ENCODE measurements at places on chromosomes 2 and 18.

- peak; percentile 81 for DNase-seq
These were observed 47.5 kb downstream of the ZFP36L2 start for GRCh38 chr2:43178602-43179542.

- no peak for DNase-seq
These were observed 115.1 kb downstream of the ACKR3 start for GRCh38 chr2:236684504-236685256.

DNA sequence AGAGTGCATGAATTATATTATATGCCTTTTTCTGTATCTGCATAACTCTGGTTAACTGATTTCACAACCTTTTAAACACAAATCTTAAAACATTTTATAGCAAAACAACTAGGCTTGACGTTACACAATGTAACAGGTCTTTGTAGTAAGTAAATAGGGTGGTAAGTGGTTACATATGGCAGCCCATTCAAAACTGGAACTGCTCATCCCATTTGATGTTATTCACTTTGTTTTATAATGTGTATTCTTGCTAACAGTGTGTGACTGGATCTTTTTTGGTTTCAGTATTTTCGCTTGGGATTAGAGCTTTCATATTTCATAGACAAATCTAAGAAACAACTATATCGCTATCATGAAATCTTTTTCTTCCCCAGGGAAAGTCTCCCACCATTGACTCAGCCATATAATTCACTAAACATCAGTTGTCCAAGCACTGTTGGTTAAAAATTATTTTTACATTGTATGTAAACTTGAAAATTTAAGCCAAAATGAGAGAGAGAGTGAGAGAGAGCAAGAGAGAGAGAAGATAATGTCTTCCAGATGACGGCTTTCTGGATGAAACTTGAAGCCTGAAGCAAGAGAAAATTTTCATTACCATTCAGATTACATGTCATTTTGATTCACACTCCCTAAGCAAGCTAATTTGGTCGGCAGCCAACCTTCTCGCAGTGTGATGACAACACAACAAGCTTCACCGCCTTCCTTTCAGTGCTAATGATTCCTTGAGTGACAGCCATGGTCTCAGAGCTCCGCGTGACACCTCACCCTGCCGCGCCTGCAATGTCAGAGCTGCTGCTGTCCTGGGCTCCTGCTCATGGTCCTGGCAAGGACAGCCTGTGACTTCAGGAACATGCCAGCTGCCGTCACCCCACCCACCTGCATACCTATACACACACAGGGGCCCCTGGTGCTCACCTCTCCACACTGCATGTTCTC lies 946.9 kb upstream of the SOX11 start:
- DNase-seq, result no peak

GRCh38 chr2:159046966-159047365 lies 78.5 kb downstream of the TANC1 start:
- DNase-seq, result no peak

- no peak for DNase-seq
These were observed 40.4 kb upstream of the SMAD2 start for GRCh38 chr18:47970664-47971531.

DNA sequence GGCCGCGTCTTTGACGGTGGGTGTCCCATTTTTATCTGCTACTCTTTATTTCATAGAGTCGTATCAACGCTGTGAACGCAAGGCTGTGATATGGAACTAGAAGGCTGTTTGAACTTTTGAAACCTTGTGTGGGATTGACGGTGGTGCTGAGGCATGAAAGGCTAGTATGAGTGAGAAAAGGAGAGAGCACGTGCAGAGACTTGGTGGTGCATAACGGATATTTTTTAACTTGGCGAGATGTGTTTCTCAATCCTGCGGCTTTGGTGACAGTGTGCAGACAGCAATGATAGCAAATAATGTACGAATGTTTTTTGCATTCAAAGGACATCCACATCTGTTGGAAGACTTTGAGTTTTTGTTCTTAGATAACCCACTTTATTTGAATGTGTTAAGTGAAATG lies 6.2 kb downstream of the HES6 start:
- DNase-seq, result no peak

- peak; percentile 39 for DNase-seq
These were observed 75.2 kb upstream of the C2orf15 start for GRCh38 chr2:99066075-99066958.

- DNase-seq, result no peak
These were observed 42.3 kb downstream of the RPL37A start for GRCh38 chr2:216540920-216541319.

- no peak for DNase-seq
These were observed 250.7 kb downstream of the KLHL29 start for GRCh38 chr2:23635442-23636340.

GRCh38 chr2:120267348-120267747 lies 14.7 kb downstream of the RALB start:
- no peak for DNase-seq

GRCh38 chr2:65656160-65656718 lies 223.8 kb upstream of the SPRED2 start:
- DNase-seq, result no peak

DNA sequence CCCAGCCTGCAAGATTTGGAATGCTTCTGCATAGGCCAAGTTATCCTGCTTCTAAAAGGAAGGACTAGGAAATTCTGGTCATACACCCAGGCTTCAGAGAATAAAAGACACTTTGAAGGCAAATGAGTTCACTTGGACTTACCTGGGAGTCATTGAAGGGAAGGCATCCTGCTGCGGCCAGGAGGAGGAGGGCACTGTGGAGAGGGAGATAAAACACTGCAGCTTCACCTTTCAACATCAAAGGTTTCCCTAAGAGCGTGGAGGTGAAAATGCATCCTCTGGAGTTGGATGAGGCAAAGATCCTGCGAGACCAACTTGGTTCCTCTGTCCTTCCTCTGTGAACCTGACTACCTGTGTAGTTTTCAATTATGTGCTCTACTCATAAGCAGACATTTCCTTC lies 79.5 kb upstream of the RIOK3 start:
- no peak for DNase-seq

DNA sequence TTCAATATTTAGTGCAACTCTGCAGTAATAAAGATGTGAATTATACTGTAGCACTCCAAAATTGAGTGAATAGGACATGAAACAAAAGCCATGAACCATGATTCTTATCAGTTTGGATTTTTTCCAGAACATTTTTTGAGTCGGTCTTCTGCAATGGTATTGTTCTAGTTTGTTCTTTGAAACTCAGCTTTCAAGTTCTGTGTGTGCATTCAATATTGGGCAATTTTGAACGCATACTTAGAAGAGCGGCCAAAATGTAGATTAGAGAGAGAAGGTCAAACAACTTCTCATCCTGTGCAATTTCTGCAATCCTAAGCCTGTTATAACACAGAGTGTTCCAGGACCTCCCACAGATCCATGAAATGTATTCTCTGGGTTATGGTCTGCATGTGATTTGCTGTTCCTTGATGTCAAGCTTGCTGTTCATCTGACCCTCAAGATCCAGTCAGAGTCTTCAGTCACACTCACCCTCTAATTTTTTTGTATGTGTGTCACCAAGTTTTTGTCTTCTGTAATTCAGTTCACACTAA lies 48.3 kb downstream of the TSPYL6 start:
- DNase-seq, result peak; percentile 70

- no peak for DNase-seq
These were observed 35.8 kb upstream of the GRB14 start for GRCh38 chr2:164657129-164657528.

DNA sequence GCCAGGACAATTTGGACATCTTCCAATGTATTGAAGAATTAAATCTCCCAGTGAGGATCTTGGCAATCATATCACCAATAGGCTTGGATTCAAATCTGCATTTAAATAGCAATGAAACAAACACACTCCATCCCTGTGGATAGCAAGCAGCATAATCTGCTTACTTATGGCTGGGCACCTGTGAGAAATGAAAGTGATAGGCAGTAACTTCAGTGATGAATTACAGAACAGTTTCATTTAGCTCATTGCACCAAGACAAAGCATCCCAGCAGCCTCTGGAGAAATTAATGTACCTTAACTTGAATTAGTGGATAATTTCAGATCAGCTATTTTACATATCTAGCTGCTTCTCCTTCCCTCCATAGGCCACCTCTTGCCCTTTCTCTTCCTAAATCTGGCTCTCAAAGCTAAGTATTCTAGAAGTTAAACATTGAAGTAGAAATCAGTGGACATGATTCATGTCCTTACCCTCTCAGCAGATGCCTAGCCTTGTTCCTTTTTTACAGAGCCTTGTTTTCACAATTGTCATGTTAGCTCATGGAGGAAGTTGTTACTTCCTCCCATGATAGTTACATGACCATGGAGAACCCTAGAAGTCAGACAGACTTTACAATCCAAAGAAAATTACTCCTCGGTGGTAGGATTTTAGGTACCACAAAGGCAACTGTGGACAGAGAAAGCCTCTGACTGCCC lies 88.5 kb upstream of the TACR1 start:
- no peak for DNase-seq

- no peak for DNase-seq
These were observed 10.8 kb downstream of the SNED1 start for GRCh38 chr2:241009191-241009590.

DNA sequence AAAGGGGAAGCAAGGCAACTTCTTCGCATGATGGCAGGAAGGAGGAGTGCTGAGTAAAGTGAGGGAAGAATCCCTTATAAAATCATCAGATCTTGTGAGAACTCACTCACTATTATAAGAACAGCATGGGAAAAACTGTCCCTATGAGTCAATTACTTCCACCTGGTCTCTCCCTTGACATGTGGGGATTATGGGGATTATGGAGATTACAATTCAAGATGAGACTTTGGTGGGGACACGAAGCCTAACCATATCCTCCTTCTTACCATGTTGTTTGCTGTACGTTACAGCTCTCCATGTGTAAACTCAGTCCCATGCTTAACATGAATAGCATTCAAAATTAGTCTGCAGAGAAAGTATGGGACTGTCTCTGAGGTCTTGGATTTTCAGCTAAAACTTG lies 1096.8 kb upstream of the ACVR2A start:
- DNase-seq, result no peak

- DNase-seq, result no peak
These were observed 62.6 kb downstream of the SMAD7 start for GRCh38 chr18:48887905-48888772.

GRCh38 chr2:206379886-206380285 lies 63.4 kb upstream of the ADAM23 start:
- no peak for DNase-seq

DNA sequence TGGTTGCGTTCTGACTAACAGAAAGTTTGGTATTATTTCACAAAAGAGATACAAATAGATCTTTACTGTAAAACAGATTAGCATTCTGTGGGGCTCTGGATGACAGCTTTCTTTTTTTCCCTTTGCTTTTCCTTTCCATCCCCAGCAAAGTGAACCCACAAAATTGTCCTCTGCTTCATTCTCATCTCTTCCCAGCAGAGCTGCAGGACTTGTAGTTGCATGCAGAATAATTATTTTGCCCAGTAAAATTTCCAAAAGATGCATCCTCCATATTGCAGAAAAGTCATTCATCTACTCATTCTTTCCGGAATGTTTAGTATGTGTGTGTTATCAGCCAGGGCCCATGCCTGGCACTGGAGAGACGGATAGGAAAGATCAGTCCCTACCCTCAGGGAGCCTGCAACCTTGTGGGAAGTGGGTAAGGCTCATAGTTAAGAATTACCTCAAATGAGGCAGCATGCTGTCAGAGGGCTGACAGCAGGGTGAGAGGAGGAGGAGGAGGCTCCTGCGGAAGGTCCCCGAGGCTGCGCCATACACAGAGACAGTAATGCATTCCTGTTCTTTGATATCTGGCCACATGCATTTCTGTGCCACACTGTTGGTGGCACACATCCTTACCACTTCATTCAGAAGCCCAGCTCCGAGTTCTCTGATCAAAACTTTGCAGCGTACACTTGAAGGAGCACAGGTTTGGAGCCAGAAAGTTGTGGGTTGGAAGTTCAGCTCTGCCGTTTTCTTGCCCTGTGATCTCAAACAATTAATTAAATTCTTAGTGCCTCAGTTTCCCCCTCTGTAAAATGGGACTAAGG lies 225.4 kb downstream of the MYCN start:
- no peak for DNase-seq

DNA sequence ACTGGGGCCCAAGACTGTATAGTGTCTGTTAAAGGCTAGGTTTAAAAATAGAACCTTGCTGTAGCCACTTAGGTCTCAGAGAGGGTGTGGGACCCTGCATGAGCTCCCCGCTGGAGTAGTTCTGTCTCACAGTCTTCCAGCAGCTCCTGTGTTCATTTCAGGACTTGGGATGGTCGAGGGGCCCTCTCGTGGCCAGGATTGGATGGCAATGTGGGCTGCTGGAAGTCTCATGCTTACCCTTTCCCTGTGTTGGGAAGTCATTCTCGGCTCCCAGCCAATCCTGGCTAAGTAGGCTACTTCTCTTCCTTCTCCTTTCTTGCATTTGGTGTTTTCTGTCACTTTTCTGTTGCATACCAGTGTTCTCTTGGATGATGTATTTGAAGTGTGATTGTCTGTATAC lies 284.0 kb upstream of the GCFC2 start:
- DNase-seq, result no peak

DNA sequence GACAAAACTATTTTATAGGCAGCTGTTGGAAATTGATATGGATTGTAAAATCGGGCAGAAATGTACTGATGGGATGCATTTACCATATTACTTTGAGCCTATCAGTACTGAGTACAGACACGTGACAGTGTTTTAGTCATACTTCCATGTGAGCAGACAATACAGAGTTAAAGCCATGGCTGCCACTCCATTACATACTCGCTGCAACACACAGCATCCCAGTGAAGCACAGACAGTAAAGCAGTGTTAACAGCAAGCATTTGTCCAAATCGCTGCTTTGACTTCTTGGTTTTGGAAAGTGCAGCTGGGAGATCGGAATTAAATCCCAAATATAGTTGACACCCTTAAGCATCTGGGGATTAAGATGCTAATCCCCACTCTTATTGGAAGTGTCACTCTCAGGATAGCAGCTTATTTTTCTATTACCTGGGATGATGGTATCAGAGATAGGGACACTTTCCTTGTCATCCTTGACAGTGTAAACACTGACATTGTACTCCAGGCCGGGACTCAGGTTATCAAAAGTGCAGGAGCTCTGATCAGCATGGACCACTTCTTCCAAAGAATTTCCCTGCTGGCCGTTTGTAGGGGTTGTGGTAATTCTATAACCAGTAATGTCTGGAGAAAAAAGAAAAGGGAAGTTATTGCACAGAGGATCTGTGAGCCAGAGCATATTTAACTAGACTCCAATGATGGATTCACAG lies 41.6 kb downstream of the FN1 start:
- DNase-seq, result no peak

GRCh38 chr2:137747509-137747908 lies 216.8 kb upstream of the HNMT start:
- no peak for DNase-seq

DNA sequence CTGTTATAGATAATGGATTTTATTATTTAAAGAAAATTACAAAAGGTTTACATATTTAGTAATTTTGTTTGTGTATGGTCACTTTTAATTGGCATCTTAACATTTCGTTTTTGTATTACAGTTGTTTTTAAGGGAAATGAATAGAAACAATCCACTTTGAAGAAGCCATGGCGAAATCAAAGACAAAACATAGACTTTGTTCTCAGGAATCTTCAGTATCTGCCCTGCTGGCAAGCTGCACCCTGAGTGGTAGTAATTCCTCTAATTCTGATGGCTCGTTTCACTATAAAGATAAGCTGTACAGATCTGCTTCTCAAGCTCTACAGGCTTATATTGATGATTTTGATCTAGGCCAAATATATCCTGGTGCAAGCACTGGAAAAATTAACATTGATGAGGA lies 2.7 kb downstream of the C18orf54 start:
- DNase-seq, result no peak
